ENCODE measurements at places on chromosomes 1 and 21.
A peak's percentile ranks its signal among the peaks of the same experiment; 100 is the strongest.

DNA sequence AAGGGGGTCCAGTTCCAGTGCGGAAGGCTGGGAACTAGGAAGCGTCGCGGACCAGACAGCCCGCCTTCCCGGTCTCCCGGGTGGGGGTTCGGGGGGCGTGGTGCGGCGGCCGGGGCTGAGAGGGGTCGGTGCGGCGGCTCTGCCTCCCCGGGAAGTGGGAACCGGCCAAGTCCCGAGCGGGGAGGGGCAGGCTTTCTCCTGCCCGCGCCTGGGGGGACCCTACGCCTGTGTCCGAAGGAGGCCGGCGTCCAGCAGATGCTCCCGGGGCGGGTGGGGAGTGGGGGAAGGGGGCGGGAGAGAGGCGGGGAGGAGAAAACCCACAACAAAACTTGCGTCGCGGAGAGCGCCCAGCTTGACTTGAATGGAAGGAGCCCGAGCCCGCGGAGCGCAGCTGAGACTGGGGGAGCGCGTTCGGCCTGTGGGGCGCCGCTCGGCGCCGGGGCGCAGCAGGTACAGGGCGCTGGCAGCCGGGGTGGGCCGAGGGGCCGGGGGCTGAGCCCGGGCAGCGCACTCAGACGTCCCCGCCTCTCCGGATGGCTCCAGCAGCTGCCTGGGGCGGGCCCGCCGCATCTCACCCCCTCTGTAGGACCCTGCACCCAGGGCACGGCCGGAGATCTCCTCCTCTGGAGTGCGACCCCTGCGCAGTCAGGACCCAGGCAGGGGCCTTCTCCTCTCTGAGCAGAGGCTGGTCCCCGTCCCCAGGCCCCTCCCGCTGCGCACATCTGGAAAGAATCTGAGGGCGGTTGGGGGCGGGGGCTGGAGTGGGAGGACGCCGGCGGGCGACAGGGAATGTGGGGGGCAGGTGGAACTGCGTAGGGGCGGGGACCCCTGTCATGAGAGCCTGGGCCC lies at the start of gene PODN:
TSS of gene PODN (plus strand) at position 355 of the 849 bp plus-strand sequence. CDS start 7,643 bp downstream, outside the sequence.
- peak; percentile 74 for DNase-seq

- no peak for DNase-seq
Measured at GRCh38 chr1:38773483-38773882, 86.1 kb downstream of the RRAGC start.

- DNase-seq: no peak
Measured at GRCh38 chr1:231410036-231410612, 12.0 kb downstream of the EGLN1 start.

GRCh38 chr1:99589186-99589636 lies 56.7 kb upstream of the PALMD start:
- DNase-seq: no peak
